ENCODE measurements at places on chromosomes 5 and 9. TPM values are rescaled to one million over a fixed set of nuclear protein-coding genes. Genes with fewer than 3 reads are reported as not detected.

RFESD gene
- total RNA-seq, result 3.9 TPM

PBX3 gene
- 39.1 TPM for total RNA-seq

STPG3 gene
- total RNA-seq, result not detected

NR6A1 gene
- total RNA-seq, result 3.3 TPM

C9orf153 gene
- total RNA-seq, result 0.98 TPM

DDX31 gene
- total RNA-seq, result 15.1 TPM

PCDHA9 gene
- 0.45 TPM for total RNA-seq

CD14 gene
- total RNA-seq, result 107 TPM

GRCh38 chr9:120528829-120529228 is 51.1 kb downstream of the CDK5RAP2 start:
- DNase-seq, result no peak

GRCh38 chr9:117906763-117907162 is 202.6 kb downstream of the TLR4 start:
- DNase-seq, result no peak

DNA sequence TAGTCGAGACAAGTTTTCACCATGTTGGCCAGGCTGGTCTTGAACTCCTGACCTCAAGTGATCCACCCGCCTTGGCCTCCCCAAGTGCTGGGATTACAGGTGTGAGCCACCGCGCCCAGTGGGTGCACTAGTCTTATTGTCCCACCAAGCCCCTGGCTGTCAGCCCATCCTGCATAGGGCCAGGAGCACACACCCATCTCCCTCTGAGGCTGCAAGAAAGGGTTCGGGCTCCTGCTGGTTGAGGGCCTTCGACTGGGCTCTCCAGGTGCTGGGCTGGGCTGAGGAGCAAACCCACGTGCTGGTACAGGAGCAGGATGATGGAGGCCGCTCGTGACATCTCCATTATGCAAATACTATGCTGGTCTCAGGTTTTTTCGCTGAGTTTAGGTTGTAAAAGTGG is 25.1 kb upstream of the RNF130 start:
- peak; percentile 39 for DNase-seq

GRCh38 chr9:83670381-83670780 is 37.4 kb downstream of the UBQLN1 start:
- no peak for DNase-seq

GRCh38 chr5:135130261-135131215 is 96.5 kb upstream of the PITX1 start:
- no peak for DNase-seq

GRCh38 chr9:77848404-77848803 is 183.2 kb downstream of the GNAQ start:
- no peak for DNase-seq

GRCh38 chr9:112249277-112249676 is 74.2 kb upstream of the SUSD1 start:
- no peak for DNase-seq

DNA sequence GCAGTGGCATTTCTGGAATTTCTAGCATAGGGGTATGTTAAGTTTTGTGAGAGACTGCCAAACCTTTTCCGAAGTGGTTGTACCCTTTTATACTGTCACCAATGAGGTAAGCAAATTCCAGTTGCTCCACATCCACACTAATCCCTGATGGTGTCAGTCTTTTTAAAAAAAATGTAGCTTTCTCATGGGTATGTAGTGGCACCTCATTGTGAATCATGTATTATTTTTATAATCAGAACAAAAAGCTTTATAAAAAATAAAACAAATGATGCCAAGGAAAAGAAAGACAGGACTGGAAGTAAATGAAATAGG is 93.4 kb upstream of the CLINT1 start:
- no peak for DNase-seq

DNA sequence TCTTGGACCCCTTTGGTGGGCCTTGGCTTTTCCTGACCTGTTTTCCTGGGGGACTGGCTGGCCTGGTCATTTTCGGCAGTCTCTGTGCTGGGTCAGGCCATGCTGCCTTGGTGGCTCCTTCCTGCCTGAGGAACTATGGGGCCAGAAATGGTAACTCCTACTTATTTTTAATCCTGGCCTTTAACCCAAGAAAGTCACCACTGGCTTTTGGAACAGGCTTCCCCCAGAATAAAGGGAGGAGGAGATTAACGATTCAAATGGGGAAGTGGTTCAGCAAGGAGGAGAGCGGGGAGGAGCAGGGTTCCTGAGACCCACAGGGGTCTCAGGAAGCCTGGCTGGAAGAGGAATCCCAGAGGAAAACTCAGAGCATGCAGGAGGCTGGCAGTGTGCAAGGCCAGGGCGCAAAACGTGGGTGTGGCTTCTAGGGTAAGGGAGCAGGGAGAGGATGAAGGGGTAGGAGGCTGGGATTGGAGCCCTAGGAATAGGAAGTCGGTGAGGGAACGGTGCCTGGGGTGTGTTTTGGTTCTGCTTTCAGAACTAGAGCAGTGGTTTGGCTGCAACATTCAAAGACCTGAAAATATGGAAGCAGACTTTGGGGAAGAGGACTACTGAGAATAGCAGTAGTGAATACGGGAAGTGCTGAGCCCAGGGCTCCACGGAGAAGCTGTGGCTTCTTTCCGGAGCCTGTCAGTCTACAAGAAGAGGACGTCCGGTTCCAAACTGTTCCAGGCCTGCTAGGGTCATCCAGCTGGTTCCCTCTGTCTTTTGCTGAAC is 271.1 kb upstream of the KLF4 start:
- no peak for DNase-seq

DNA sequence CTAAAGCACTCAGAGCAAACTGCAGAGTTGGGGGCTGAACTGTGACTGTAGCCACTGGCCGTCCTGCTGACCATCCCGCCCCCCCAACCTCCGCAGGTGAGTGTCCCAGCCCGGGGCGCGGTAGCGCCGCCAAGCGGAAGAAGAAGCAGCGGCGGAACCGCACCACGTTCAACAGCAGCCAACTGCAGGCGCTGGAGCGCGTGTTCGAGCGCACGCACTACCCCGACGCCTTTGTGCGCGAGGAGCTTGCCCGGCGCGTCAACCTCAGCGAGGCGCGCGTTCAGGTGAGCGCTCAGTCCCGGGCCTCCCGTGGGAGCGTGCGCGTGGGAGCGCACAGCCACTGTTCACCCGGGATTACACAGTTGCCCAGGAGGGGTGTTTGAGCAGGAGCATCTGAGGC is 33.7 kb downstream of the PTGES start:
- no peak for DNase-seq

GRCh38 chr5:150448952-150449516 is 505 bp downstream of the RPS14 start:
- DNase-seq, result no peak

- no peak for DNase-seq
Observed at GRCh38 chr5:154285661-154286408, 95.3 kb downstream of the GALNT10 start.

GRCh38 chr9:22054529-22054928 is 45.4 kb upstream of the CDKN2B start:
- no peak for DNase-seq

DNA sequence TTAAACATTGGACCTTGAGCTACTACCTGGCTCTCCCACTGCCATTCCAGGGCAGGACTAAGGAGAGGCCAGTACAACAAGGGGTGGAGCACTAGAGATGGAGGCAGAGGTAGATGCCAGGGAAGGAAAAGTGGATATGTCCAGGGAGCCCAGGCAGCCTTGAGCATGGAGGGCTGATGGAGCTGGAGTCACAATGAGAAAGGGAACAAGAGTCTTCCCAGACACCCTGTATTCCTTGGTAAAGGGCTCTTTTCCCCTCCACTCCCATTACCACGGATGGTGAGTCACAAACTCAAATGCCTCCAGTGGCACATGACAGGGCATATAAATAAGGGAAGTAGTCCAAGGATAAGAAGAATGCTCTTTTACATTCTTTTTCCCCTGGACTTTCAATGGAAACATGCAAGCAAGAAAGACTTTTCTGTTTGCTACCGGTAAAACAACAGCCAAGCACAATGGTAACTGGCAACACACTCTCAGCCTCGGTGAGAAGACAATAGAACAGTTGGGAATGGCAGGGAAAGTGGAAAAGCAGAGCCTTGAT is 16.7 kb downstream of the ERAP1 start:
- DNase-seq, result no peak

DNA sequence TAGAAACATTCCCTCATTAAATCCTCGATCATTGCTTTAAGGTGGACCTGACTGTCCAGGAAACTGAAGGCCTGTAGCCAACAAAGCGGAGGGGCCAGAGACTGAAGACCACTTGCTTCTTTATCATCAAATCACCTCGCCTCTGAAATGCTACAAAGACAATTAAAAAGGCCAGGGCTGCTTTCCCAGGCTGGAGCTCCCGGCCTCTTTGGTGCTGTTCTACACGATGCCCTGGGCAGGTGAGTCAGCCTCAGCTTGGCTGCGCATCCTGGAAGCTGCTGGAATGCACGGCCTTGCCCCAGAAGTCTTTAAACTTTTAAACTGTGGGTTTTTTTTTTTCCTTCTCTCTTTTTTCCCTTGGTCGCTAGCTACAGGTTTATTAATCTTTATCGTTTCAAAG is 46.5 kb downstream of the SH3PXD2B start:
- DNase-seq, result no peak

DNA sequence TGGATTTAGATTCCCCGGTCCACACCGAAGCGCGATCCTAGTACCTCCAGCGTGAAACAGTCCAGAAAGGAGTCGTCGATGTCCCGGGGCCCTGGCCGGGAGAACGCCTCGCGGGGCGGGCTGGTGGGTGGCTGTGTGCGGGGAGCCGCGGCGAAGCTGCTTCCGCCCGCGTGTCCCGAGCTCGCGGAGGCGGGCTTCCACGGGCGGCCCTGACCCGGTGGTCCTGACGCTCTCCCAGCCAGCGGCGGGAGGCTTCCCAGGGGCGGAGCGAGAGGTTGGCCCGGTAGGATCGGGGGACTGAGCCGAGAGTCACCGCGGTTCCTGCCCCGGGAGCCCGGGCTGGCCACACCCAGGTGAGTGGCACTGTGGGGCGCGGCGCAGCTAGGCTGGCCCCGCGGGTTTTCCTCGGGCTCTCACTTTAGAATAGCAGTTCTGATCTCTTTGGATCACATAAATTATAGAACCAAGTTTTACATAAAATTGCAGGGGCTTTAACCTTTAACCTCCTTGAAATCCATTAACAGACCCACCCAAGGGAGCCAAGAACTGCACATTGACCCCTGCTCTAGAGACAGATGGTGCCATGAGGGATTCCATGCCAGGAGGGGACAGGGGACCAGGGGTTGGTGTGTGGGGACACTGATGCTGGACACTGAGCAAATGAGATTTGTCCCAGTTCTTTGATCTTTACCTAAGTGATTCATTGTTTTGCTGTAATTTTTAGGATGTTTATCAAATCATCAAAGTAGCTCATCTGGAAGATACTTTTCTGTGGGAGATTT is 29.2 kb upstream of the IL31RA start:
- DNase-seq, result no peak

DNA sequence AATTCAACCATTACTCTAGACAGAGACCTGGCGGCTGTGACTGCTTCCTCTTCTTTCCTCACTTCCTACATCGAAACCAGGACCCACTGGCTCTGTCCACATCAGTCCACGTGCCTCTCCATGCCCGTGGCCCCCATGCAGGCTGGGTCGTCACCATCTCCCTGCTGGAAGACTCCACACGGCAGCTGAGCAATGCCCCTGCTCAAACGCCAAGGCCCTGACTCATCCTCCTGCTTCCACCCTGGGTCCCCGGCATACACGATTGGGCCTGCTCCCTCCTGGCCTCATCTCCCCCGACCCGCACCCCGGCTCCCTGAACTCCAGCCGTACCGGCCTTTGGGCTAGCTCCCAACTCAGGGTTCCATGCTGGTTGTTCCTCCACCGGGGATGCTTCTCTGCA is 67.2 kb upstream of the IER5L start:
- DNase-seq, result no peak

GRCh38 chr5:68593211-68593671 is 377.7 kb downstream of the PIK3R1 start:
- DNase-seq, result no peak

DNA sequence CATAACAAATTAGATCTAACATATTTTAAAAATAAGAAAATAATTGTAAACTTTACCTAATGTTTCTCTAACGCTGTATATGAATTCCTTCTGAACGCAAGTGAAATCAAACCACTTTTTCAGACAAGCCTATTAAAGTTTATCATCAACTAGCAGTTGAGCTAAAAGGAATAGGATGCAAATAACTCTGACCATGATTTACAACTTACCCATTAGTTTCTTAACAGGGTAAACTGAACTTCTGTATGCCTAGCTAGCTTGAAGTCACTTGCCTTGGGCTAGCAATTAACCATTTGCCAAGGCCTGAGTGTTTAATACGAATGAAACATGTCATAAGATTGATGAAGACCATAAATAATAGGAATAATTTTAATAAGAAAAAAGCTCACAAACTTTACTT is 762.7 kb upstream of the ARRDC3 start:
- no peak for DNase-seq

DNA sequence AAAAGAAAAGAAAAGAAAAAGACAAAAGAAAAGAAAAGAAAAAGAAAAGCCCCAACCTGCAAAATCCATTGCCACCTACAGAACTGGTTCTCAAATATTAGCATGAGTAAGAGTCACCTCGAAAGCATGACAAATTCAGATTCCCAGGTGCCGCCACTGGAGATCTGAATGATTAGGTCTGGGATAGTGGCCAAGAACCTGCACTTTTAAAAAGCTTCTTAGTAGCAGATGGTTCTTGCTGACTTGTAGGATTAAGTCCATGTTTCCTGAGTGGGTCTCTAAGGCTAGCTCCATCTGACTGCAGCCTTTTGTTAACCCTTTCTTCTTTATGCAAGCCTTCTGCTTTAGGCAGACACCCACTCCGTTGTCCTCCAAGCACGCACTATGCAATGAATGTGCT is 178.5 kb upstream of the CDH18 start:
- DNase-seq, result no peak

- DNase-seq, result no peak
Observed at GRCh38 chr9:83109296-83109695, 46.4 kb upstream of the RASEF start.

GRCh38 chr5:142295084-142295758 is 29.6 kb downstream of the SPRY4 start:
- no peak for DNase-seq

- no peak for DNase-seq
Observed at GRCh38 chr5:108025957-108026356, 355.2 kb upstream of the EFNA5 start.

DNA sequence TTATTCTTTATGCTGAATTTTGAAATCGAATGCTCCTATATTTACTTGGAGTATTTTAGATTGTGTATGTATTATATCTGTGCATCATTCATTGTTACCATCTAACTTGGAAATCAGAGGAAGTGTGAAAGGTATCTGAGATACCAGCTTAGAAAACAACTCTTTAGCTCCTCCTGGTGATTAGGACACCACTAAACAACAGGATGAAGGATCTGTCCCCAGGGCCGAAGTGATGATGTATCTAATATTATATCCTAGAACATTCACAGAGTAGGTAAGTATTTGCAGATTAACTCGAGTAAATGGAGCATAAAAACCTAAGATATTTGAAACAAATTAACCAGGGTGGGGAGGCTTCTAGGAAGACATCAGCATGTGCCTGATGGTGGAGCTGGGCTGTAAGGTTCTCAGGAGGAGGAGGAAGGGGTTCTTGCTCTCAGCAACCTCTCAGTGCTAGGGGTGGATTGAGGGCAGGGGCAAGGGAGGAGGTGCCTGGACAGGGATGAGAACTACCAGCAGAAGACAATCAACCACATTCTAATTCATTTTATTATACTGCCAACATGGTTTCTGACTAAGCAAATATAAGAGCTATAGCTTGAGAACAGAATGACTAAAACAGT is 2.6 kb upstream of the NFIL3 start:
- no peak for DNase-seq

- no peak for DNase-seq
Observed at GRCh38 chr5:67720162-67720772, 495.3 kb upstream of the PIK3R1 start.
